Fibroblast of skin of scalp (primary cell): ENCODE measurements at places on chromosomes 5 and 9.

GRCh38 chr5:116437351-116437705, 137.3 kb downstream of the SEMA6A start:
- no peak for DNase-seq

DNA sequence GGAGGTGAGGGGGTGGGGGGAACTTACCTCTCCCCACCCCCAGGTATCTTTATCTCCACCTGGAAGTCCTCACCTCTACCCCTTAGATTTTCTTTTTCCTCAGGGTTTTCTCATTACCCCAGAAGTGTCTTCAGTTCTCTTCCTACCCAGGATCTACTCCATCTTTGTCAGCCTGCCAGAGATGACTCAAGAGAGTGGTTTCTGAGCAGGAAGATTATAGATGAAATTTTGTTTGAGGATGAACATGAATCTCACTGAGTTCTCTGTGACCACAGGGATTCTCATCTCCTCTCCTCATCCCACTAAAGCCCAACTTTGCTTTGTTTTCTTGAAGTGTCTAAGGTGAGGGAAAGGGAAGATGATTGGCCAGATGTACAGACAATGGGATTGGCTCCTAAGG, 5.2 kb upstream of the HINT2 start:
- DNase-seq: peak; percentile 79

- no peak for DNase-seq
Measured at GRCh38 chr9:105245029-105245890, 809 bp downstream of the SLC44A1 start.

DNA sequence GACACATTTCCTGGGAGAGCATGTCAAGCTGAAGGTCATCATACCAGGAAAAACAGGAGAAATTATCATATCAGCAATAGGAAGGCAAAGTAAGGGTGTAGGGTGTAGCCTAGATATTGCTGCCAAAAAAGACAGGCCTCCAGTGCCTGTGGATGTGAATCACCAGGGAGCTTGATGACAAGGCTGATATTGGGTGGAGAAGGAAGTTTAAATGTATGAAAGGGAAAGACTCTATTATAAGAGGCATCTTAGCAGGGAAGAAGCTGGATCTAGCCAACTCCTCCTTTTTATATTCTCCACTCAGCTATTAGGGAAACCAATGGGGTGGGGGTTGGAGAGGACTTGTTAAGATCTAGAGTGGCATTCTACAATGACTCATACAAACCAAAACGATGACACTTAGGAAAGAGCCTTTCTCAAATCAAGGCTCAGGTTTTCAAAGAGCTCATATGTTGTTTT, 13.4 kb upstream of the TXNDC8 start:
- DNase-seq: peak; percentile 94

GRCh38 chr5:157561110-157561509, 14.5 kb downstream of the ADAM19 start:
- DNase-seq: peak; percentile 81

GRCh38 chr5:68467208-68467607, 251.7 kb downstream of the PIK3R1 start:
- no peak for DNase-seq

- DNase-seq: no peak
Measured at GRCh38 chr5:9174446-9174845, 371.4 kb downstream of the SEMA5A start.

GRCh38 chr5:108036482-108036881, 345.4 kb downstream of the FBXL17 start:
- no peak for DNase-seq
